ENCODE measurements at places on chromosomes 7 and 10.

DNA sequence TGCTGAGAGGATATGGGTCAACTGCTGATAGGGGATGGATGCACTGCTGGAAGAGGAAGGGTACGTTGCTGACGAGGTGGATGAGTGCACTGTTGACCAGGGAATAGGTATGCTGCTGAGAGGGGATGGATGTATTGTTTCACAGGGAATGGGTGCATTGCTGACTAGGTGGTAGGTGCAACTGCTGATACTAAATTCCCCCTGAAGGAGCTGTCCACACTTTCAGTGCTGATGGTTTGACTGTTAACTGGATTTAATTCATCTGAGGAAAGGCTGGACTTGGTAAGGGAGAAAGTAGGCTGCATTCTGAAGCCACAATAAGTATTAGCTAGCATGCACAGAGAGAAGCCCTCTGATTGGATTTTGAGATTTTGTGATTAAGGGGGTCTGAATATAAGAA lies 1196.8 kb upstream of the PHF14 start:
- no peak for DNase-seq

DNA sequence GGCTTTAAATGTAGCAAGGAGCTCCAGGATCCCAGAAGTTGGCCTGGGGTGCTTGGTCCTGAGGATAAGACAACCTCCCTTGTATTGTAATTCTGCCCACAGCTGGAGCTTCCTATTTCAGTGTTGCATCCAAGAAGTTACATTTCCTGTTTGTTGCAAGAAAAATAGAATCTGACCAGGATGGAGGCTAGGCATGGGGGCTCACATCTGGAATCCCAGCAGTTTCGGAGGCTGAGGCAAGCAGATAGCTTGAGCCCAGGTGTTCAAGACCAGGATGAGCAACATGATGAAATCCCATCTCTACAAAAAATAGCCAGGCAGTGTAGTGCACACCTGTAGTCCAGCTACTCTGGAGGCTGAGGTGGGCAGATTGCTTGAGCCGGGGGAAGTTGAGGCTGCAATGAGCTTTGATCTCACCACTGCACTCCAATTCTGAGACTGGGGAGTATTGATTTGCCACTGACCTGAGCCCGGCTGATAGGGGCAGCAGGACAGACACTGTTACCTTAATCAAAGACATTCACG lies 766 bp upstream of the ITIH2 start:
- DNase-seq = no peak

- no peak for DNase-seq
Measured at GRCh38 chr7:27171637-27172314, 2.3 kb downstream of the HOXA10 start.

DNA sequence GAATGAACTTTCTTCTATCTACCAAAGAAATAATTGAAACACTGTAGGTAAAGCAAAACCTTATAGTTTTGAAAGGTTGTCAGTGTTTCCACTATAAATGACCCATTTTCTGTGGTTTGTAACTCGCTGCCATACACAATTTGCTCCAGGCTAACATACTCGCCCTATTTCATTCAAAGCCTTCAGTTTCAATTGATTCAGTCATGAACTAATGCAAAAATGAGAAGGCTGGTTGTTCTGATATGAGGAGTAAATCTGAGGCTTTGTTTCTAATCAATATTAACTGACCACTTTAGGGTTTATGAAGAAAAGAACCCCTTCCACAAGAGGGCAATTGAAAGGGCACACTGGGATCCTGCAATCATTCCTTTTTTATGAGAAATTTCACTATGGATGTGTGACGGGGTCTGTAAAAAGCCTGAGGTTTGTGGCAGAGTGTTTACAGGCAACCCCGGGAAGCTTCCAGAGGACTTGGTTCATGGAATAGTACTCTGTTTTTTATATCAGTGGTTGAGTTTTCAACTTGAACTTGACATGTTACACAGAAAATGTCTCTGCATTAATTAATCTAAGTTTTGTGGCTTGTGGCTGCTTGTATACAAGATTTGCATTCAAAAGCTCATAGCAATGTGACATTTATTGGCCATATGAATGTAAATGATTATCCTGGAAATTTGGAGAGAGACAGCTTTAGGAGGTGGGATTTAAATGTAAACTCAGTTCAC lies 133.2 kb downstream of the NRP1 start:
- no peak for DNase-seq

GRCh38 chr7:152341039-152341913 lies 94.5 kb downstream of the KMT2C start:
- no peak for DNase-seq
